ENCODE measurements at places on chromosomes 5 and 9. TPM values are rescaled to one million over a fixed set of nuclear protein-coding genes. Genes with fewer than 3 reads are reported as not detected.

GRCh38 chr9:101387871-101388506 lies 3.2 kb upstream of the BAAT start:
- H3K27me3 ChIP-seq: no peaks in the 10 kb centered on the region
- H3K4me3 ChIP-seq: no peak overlapping the region
- no peaks in the 10 kb centered on the region for H3K4me1 ChIP-seq
- DNase-seq: no peak
- no peak overlapping the region for H3K27ac ChIP-seq
- peaks cover 10% of the 10 kb centered on the region for H3K36me3 ChIP-seq

The TNFSF15 gene
- under 0.01 TPM for total RNA-seq

The BARX1 gene
- not detected for total RNA-seq

- H3K27ac ChIP-seq: no peak overlapping the region
- peaks cover 3% of the 10 kb centered on the region for H3K36me3 ChIP-seq
- no peaks in the 10 kb centered on the region for H3K27me3 ChIP-seq
- no peak for DNase-seq
- H3K4me1 ChIP-seq: no peaks in the 10 kb centered on the region
Measured at GRCh38 chr9:137506274-137506673, 43.9 kb downstream of the PNPLA7 start.

The SPOCK1 gene
- 81.2 TPM for total RNA-seq

The LRRC70 gene
- total RNA-seq: 11.8 TPM

GRCh38 chr9:14627513-14627912 lies 65.7 kb downstream of the ZDHHC21 start:
- no peak for DNase-seq
- H3K4me1 ChIP-seq: no peaks in the 10 kb centered on the region
- H3K27me3 ChIP-seq: no peaks in the 10 kb centered on the region
- no peak overlapping the region for H3K27ac ChIP-seq
- no peak overlapping the region for H3K4me3 ChIP-seq

GRCh38 chr5:93433422-93433821 lies 147.6 kb downstream of the NR2F1-AS1 start:
- no peaks in the 10 kb centered on the region for H3K27me3 ChIP-seq
- no peaks in the 10 kb centered on the region for H3K4me1 ChIP-seq
- H3K36me3 ChIP-seq: no peaks in the 10 kb centered on the region
- no peak overlapping the region for H3K4me3 ChIP-seq
- no peak for DNase-seq

The SLCO6A1 gene
- total RNA-seq: not detected

The SCAI gene
- total RNA-seq: 2.4 TPM

DNA sequence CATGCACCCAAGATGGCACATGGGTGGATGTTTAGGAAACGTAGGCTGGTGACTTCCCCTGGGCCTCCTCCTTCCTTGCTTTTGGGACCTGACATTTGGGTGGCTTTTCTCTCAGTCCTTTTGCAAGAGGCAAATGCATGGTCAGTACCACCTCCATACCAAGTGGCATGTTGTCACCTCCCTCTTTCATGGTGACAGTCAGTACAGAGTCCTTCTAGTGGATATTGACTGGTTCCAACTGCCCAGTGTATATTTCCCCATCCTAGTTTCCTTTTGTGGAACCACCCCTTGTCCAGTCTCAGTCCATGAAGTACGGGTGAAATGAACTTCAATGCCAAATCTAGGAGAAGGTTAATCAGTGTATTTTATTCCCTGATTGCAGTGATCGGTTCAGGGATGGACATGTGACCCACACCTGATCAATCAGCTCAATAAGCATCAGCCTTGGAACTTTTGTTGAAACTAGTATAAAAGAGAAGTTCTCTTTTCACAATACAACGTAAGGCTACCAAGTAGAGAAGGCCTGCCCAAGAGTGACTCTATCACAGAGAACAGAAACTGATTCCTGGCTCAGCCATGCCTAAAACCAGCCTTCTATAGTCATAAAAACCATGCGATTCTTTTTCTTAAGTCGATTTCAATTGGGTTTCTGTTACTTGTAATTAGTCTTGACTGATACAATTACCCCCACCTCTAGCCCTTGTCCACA lies 143.4 kb upstream of the KLF9 start:
- no peaks in the 10 kb centered on the region for H3K27me3 ChIP-seq
- H3K4me1 ChIP-seq: peaks cover 14% of the 10 kb centered on the region
- no peak overlapping the region for H3K27ac ChIP-seq
- no peak for DNase-seq
- H3K36me3 ChIP-seq: no peaks in the 10 kb centered on the region

- DNase-seq: peak; percentile 47
- H3K4me3 ChIP-seq: no peak overlapping the region
- peaks cover 62% of the 10 kb centered on the region for H3K36me3 ChIP-seq
- no peaks in the 10 kb centered on the region for H3K4me1 ChIP-seq
- H3K27me3 ChIP-seq: no peaks in the 10 kb centered on the region
Measured at GRCh38 chr9:93674580-93675335, 98.4 kb downstream of the PHF2 start.

GRCh38 chr9:114450833-114451706 lies 54.2 kb downstream of the WHRN start:
- no peak for DNase-seq
- H3K27me3 ChIP-seq: no peaks in the 10 kb centered on the region
- no peak overlapping the region for H3K4me3 ChIP-seq
- H3K4me1 ChIP-seq: no peaks in the 10 kb centered on the region
- H3K36me3 ChIP-seq: no peaks in the 10 kb centered on the region

The PCDHGA5 gene
- 4.5 TPM for total RNA-seq

DNA sequence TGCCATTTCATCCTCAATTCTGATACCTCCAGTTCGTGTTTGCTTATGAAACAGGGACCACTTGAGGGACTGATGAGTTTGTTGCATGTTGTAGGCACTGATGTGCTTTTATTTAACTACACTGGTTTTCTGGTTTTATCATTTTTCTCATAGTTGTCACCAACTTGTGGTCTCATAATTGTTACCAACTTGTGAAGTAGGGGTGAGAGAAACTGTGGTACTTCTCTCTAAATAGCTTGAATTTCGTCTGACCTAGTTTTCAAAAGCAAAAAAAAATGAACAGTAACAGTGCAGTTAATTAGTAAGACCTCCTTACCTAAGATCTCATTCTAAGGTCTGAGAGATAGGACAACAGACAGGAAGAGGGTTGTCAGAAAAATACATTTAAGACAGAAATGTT lies 78.0 kb downstream of the ANXA2R start:
- no peak overlapping the region for H3K4me3 ChIP-seq
- H3K27ac ChIP-seq: no peak overlapping the region
- H3K4me1 ChIP-seq: no peaks in the 10 kb centered on the region

- H3K4me3 ChIP-seq: no peak overlapping the region
- H3K27ac ChIP-seq: no peak overlapping the region
- no peaks in the 10 kb centered on the region for H3K36me3 ChIP-seq
- no peaks in the 10 kb centered on the region for H3K27me3 ChIP-seq
- no peaks in the 10 kb centered on the region for H3K4me1 ChIP-seq
Measured at GRCh38 chr9:72863456-72864094, 89.3 kb downstream of the ALDH1A1 start.

The WASHC1 gene
- 6.8 TPM for total RNA-seq

The YTHDC2 gene
- 8.3 TPM for total RNA-seq
